ENCODE measurements at places on chromosomes 1 and 21.

- no peak for DNase-seq
Measured at GRCh38 chr1:211741788-211742187, 66.4 kb upstream of the NEK2 start.

GRCh38 chr21:34202553-34203372 lies 129.4 kb downstream of the MRPS6 start:
- DNase-seq = no peak

- no peak for DNase-seq
Measured at GRCh38 chr1:200037501-200037900, 10.0 kb downstream of the NR5A2 start.

GRCh38 chr1:24289937-24290595 lies 29.1 kb upstream of the GRHL3 start:
- no peak for DNase-seq

- DNase-seq = no peak
Measured at GRCh38 chr1:203267912-203268311, 37.4 kb upstream of the BTG2 start.

DNA sequence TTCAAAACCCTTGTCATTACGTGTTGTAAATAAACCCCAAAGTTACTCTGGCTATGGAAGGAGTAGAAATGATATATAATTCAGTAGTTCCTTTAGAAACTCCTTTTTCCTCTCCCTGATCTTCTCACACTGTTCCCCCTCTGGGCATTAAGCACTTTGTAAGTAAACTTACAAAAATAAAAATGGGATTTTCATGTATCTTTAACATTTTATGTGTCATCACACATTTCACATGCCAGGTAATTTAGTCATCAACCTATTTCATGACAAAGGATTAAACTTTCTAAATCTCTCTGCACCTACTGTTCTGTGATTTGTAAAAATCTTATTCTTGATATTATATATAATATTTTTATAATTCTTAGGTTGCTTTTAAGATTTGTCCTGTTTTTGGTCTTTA lies 176.9 kb downstream of the NEK7 start:
- no peak for DNase-seq

GRCh38 chr1:201429736-201430501 lies 8.4 kb upstream of the TNNI1 start:
- DNase-seq = no peak

DNA sequence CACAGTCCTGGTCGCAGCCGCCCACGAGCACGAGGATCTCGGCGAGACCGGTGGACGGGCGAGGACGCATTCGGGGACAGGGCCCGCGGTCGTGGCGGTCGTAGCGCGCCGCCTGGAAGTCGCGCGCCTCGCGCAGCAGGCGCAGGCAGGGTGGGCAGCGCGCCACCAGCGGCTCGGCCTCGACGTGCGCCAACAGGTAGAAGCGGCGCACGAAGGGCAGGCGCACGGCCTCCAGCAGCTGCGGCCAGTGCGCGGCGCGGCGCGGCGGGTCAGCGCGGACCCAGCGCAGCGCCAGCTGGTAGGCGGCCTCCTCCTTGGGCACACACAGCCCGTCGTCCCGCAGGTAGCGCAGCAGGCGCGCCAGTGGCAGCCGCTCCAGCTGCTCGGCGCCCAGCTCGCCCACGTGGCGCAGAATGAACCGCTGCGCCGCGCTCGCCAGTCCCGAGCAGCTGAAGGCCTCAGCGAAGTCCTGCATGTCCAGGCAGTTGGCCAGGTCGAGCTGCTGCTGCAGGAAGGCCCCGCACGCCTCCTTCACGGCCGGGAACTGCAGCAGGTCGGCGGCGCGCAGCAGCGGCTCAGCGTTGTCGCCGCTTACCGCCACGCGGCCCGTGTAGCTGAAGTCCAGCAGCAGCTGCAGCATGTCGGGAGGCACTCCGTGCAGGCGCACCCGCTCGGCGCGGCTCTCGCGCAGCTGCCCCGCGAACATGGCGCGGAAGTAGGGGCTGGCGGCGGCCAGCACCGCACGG lies 573 bp downstream of the KLHL21 start:
- DNase-seq = peak; percentile 42

DNA sequence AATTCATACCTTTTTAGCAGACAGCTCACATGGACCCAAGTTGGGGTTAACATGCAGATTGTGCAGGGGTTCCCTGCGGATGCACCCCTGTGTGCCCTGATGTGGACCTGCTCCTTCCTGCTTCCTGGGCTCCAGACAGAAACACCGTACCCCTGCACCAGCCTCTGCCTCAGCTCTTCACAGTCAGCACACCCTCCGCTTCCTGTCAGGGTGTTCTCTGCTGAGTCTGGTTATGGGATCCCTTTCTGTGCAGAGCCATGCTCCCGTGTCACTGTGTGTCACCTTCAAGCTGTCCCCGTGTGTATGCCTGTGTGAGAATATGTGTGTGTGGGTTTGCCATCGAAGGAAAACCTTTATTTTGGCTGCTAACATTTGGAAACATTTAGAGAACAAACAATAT lies 48.7 kb upstream of the KCNJ15 start:
- no peak for DNase-seq

GRCh38 chr21:33762803-33763581 lies 120.7 kb downstream of the ITSN1 start:
- no peak for DNase-seq

- DNase-seq = peak; percentile 72
Measured at GRCh38 chr1:212285685-212286555, 710 bp downstream of the PPP2R5A start.

GRCh38 chr1:118160806-118161205 lies 24.2 kb downstream of the SPAG17 start:
- DNase-seq = no peak

- no peak for DNase-seq
Measured at GRCh38 chr1:82907313-82907712, 1091.6 kb downstream of the TTLL7 start.

GRCh38 chr1:51073456-51073855 lies 28.6 kb upstream of the C1orf185 start:
- no peak for DNase-seq

DNA sequence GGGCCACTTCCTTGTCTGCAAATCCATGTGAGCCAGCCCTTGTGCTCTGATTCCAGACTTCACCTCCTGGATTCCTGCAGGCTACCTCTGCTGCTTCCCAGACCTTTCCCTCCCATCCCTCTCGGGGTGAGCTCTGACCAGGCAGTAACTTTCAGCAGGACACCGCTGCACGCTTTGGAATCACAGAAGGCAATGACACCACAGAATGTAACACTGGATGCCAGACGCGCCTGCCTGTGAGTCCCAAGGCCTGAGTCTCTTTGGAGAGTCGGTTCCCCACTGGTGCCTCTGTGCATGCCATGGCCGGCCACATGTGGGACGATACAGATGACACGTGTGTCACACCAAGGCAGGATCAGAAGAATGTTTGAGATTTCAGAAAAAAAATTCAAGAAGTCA lies 89.7 kb upstream of the ERRFI1 start:
- no peak for DNase-seq

- DNase-seq = no peak
Measured at GRCh38 chr1:46807046-46807972, 8.5 kb downstream of the CYP4B1 start.

DNA sequence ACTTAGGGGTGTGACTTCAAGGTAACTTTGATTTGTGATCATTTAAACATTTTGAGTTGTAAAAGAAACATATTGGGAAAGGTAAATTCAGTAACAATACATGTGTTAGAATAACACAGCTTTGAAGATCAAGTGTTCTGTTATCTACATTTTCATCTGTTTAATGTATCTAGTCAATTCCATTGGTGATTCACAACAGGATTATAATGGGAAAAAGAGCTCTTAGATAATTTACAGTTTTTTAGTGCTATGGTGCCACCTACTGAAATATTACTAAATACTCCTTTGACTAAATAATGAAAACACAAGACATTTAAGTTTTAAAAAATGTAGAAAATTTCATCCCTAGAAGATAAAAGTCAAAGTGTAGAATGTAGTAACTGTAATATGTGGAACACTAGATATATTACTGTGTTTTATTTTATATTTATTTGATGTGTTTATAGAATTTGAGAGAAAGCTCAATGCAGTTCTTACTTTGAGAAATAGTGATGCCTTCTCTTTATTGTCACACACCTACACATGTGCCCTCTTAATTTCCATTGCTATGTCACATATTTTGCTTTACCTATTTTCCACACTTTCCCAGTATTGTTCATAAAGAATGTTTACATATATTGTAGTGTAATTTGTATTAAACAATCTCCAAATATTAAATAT lies 47.4 kb downstream of the PTPRC start:
- DNase-seq = no peak

GRCh38 chr21:43645136-43645891 lies 14.0 kb downstream of the HSF2BP start:
- DNase-seq = peak; percentile 50

DNA sequence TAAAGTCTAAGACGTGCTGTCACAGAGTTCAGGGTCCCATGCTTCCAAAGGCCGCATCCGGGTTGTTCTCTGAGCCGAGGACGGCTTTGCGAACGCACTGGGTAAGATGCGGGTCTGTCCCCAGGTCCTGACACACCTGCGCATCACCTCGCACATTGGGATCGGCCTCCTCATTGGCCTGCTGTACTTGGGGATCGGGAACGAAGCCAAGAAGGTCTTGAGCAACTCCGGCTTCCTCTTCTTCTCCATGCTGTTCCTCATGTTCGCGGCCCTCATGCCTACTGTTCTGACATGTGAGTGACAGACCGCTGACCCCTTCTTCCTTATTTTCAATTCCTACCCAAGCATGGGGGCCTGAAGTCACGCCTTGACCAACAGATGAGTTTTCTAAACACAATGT lies 25.3 kb downstream of the TFF3 start:
- DNase-seq = no peak

- DNase-seq = no peak
Measured at GRCh38 chr1:195580988-195581387, 1027.3 kb downstream of the KCNT2 start.

GRCh38 chr1:59204001-59204400 lies 92.9 kb upstream of the FGGY start:
- no peak for DNase-seq

Data from germinal center (tissue), 1 donor.